ENCODE measurements at places on chromosomes 12 and 14.

GRCh38 chr12:455821-456220 is 3.9 kb upstream of the B4GALNT3 start:
- no peak for DNase-seq

GRCh38 chr12:29030006-29030405 is 119.1 kb upstream of the FAR2 start:
- DNase-seq = no peak

- no peak for DNase-seq
Measured at GRCh38 chr14:71702786-71703185, 229.4 kb upstream of the RGS6 start.

- no peak for DNase-seq
Measured at GRCh38 chr14:51490205-51490604, 161.5 kb upstream of the FRMD6 start.

DNA sequence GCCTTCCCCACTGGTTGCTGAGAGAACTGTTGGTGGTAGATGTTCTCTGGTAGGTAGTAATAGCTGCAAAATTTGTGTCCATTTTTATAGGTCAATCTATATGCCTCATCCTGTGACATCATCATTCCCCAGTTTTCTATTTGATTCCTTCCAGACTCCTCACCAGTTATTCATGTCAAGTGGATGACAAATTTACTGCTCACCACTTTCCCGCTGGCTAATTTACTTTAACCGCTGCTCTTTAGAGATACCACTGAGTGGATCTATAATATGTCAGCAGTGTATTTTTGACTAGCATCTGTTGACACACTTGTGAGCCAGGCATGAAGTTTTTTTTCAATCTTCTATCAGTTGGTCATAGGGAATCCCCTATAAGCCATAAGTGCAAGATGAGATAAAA is 24.6 kb downstream of the GPR65 start:
- DNase-seq = no peak

DNA sequence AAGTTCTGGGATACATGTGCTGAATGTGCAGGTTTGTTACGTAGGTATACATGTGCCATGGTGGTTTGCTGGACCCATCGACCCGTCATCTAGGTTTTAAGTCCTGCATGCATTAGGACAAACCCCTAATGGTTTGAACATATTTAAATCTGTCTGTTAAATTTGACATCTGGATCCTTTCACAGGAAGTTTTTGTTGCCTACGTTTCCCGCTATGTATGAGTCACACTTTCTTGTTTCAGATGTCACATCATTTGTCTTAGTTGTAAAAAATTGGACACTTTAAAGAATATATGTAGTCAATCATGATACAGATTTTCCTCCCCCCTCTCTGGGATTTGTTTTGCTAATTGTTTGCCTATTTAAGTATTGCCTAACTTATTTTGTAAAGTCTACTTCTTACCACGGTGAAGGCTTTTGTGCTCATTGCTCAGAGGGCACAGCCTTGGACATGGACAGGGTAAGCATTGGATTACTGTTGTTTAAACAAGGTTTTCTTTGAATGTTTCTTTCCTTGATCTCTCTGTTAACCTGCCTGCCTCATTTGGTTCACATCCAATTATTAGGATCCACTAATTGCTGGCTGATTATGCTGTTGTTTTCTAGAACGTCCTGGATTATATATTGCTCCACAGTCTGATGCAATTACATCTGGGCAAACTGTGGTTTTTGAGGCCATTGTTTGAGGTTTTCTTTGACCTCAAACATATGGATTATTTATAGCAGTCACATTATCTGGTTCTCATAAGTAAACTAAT is 1441.4 kb downstream of the AACS start:
- DNase-seq = no peak

DNA sequence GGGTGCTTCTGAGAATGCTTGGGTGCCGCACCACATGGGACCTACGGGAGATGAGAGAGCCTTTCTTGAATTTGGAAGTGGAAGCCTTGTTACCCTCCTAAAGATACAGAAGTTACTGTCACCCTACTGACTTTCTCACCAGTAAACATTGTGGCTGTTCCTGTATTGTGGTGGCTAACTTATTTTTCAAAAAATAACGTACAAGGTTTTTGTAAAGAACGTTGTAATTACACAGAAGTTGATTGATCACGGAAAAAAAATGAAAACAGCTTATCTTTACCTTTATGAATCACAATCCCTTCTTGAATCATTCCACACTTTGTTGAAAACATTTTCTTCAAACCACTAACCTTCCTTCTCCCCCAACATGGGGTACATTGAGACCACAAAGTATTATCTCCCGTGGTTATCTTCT is 22.0 kb upstream of the PPFIBP1 start:
- no peak for DNase-seq

- DNase-seq = no peak
Measured at GRCh38 chr12:89846473-89847055, 137.9 kb upstream of the ATP2B1 start.

GRCh38 chr14:88305528-88306322 is 17.3 kb downstream of the KCNK10 start:
- no peak for DNase-seq

DNA sequence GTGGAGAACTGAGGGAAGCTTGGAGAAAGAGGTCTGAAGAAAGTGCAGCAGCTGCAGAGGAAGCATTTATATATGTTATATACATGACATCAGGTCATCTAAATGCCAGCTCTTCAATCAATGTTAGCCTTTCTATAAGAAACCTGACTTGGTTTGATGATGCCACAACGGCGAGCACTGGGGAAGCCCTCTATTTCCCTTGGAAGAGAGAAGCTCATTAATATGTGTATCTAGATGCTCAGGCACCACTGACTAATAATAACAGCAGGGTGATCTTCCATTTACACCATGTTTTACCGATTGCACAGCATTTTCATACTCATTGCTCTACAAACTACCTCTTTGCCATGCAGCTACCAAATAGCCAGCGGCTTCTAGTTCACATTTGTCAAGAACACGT is 811 bp downstream of the ACYP1 start:
- DNase-seq = no peak

GRCh38 chr14:44940211-44940610 is 21.5 kb downstream of the KLHL28 start:
- DNase-seq = no peak

Data from stimulated activated naive CD4-positive, alpha-beta T cell treated with Interleukin-2 at 50 U/mL for 16 hours (primary cell).